Karpas-422 (cell line): ENCODE measurements at places on chromosomes 5 and 9. TPM values are rescaled to one million over a fixed set of nuclear protein-coding genes. Genes with fewer than 3 reads are reported as not detected.

Gene FOXD4L3
- 0.22 TPM in 1 of 2 replicates, not detected in the other for total RNA-seq

GRCh38 chr5:147051193-147051592, 172.6 kb upstream of the PPP2R2B start:
- H3K27ac ChIP-seq = no peak overlapping the region
- no peak overlapping the region for H3K4me3 ChIP-seq
- no peaks in the 10 kb centered on the region for H3K4me1 ChIP-seq
- H3K36me3 ChIP-seq = no peaks in the 10 kb centered on the region
- no peak for DNase-seq

DNA sequence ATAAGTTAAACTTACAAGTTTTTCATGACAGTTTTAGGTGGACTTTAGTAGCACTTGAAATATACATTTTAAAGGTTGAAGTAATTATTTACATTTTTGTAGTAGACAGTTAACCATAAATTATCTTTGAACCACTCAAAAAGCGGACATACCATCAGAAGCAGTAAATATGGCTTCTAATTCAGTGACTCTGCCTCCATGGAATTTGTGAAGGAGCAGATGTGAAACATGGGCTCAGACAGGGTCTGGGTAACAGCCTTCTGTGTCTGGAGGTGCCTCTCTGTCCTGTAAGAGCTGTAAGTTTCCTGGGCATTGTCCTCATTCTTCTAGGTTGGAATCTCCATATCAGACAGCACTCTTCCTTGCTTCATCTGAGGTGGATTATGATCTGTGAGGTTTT, 12.4 kb downstream of the RLN2 start:
- no peak overlapping the region for H3K27ac ChIP-seq
- no peaks in the 10 kb centered on the region for H3K27me3 ChIP-seq
- H3K4me1 ChIP-seq = no peaks in the 10 kb centered on the region
- no peak overlapping the region for H3K4me3 ChIP-seq

DNA sequence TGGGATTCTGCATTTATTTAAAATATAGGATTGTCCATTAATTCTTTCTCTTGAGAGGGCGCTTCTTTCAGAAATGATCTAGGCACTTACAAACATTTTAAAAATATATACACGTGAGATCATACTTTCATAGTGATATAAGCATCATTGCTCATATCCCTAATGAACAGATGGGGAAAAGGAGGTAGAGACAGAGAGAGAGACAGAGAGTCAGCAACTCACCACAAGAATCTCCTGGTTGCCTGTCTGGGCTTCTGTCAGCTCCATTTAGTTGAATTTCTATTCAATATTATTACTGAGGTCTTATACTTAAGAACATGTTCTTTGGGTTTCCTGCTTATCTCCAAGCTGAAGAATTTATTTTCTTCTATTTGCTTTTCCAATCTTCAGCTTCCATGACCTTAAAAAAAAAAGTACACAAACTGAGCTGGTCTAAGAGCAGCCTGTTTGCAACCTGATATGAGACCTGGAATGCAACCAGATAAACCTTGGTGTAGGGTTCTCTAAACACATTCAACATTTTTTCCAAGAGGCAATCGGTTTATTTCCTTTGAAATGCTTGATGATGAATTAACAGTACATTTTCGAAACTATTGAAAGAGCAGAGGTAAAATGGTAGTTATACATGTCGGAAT, 51.6 kb upstream of the LIFR start:
- no peak overlapping the region for H3K4me3 ChIP-seq
- H3K36me3 ChIP-seq = no peaks in the 10 kb centered on the region
- no peak for DNase-seq
- H3K4me1 ChIP-seq = no peaks in the 10 kb centered on the region
- no peak overlapping the region for H3K27ac ChIP-seq
- H3K27me3 ChIP-seq = 0 out of 2 replicates have a peak, but pooled peaks cover 2% of the 10 kb centered on the region

Gene SAPCD2
- 18.6 and 53.2 TPM in 2 replicates for total RNA-seq

- H3K27me3 ChIP-seq = no peaks in the 10 kb centered on the region
- H3K4me3 ChIP-seq = no peak overlapping the region
- no peaks in the 10 kb centered on the region for H3K36me3 ChIP-seq
- H3K27ac ChIP-seq = no peak overlapping the region
- no peaks in the 10 kb centered on the region for H3K4me1 ChIP-seq
Measured at GRCh38 chr9:85729882-85730281, 11.9 kb downstream of the AGTPBP1 start.

Gene GABBR2
- total RNA-seq = 0.30 and 2.5 TPM in 2 replicates

DNA sequence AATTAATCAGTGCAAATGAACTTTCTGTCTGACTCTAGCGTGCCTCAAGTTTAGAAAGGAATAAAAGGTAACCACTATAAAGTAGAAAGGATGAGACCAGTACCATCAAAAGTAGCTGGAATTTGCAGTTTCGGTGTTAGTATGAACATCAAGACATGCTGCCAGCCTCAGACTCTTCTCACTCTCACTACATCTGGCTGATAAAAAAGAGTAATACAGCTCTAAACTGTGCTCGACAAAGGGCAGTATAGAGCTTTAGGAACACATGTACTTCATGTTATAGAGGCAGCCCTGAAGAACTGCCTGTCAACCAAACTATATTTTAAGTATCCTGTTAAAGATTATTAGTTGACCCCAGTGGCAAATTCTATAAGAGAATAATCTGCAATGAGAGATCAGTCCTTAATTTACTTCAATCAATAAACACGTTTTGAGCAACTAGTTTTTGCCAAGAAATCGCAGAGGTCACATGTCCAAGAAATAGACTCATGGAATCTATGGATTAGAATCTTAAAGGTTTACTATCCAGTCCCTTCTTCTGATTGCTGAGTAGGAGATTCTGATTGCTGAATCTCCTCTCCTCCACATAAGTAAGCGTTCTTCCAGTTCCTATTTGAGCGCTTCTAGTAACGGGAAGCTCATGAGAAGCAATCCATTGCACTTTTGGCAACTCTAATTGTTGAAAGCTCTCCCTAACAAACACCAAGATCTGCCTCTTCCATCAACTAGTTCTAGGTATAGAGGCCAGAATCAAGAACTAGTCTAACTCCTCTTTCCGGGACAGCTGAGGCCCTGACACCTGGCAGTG, 941 bp downstream of the XPA start:
- peak; percentile 55 for DNase-seq
- no peaks in the 10 kb centered on the region for H3K27me3 ChIP-seq
- H3K4me3 ChIP-seq = peak overlapping the region; percentile 94
- peaks cover 4% of the 10 kb centered on the region; the same call in 1 of the 2 replicates for H3K36me3 ChIP-seq
- peaks cover 59% of the 10 kb centered on the region for H3K4me1 ChIP-seq

GRCh38 chr5:116681334-116682013, 106.9 kb upstream of the SEMA6A start:
- H3K4me3 ChIP-seq = no peak overlapping the region
- H3K4me1 ChIP-seq = no peaks in the 10 kb centered on the region
- no peak overlapping the region for H3K27ac ChIP-seq
- no peak for DNase-seq
- no peaks in the 10 kb centered on the region for H3K36me3 ChIP-seq

Gene NIPBL
- 38.1 and 65.9 TPM in 2 replicates for total RNA-seq

Gene LRRC19
- total RNA-seq = not detected in 2 replicates

DNA sequence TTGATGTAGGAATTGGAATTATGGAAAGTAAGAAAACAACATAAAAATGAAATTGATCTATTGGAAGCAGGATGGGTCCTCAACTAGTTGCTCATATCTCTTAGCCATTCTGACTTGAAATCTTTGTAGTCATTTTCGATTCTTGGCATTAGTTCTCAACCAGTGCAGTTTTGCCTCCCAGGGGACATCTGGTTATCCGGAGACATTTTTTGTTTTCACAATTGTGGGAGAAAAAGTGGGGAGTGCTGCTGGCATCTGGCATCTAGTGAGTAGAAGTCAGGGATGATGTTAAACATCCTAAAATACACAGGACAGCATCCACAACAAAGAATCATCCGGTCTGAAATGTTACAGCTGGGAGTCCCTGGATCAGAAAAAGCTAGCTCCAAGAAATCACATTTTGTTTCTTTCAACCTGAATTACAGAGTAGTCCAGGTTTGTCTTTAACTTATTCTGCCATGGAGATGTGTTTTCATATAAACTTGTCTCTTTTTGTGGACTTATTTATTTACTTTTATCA, 74.9 kb downstream of the FBXL7 start:
- H3K4me1 ChIP-seq = no peaks in the 10 kb centered on the region
- no peak for DNase-seq
- no peaks in the 10 kb centered on the region for H3K36me3 ChIP-seq
- H3K27me3 ChIP-seq = no peaks in the 10 kb centered on the region
- H3K27ac ChIP-seq = no peak overlapping the region

Gene SLC26A2
- total RNA-seq = 3.9 and 5.4 TPM in 2 replicates

Gene SPINK6
- total RNA-seq = not detected in 2 replicates

GRCh38 chr9:12014488-12014887, 678.7 kb upstream of the TYRP1 start:
- H3K4me3 ChIP-seq = no peak overlapping the region
- no peak overlapping the region for H3K27ac ChIP-seq
- no peaks in the 10 kb centered on the region for H3K36me3 ChIP-seq
- H3K4me1 ChIP-seq = no peaks in the 10 kb centered on the region
- no peaks in the 10 kb centered on the region for H3K27me3 ChIP-seq

Gene HTR4
- not detected in 2 replicates for total RNA-seq

DNA sequence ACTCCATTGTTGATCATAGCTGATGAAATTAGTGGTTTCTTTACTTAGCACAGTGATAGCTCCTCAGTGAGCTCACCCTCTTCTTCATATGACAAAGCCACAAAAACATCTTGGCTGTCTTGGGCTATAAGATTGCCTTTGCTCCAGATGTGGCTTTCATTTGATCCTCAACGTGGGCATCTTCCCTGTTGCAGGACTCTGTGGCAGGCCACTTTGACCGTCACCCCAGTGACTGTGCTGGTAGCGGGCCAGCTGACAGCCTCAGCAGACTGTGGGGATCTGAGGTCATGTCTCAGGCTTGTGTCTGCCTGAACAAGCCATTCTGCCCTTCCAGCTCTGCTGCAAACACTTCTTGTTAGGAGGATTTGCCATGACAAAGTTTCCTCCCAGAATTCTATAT, 422.2 kb downstream of the NR2F1-AS1 start:
- H3K4me3 ChIP-seq = no peak overlapping the region
- DNase-seq = no peak
- no peak overlapping the region for H3K27ac ChIP-seq
